ENCODE measurements at places on chromosomes 12 and 14.
A peak's percentile ranks its signal among the peaks of the same experiment; 100 is the strongest.

DNA sequence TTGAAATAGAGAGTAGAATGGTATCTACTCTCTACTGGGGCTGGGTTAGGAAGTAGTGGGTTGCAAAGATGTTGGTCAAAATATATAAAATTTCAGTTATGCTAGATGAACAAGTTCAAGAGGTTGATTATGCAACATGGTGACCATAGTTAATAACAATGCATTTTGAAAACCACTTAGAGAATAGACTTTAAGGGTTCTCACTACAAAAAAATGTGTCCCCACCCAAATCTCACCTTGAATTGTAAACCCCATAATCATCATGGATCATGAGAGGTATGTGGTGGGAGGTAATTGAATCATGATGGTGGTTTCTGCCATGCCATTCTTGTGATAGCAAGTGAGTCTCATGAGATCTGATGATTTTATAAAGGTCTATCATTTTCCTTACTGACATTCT lies 94.0 kb downstream of the C12orf50 start:
- no peak for DNase-seq

DNA sequence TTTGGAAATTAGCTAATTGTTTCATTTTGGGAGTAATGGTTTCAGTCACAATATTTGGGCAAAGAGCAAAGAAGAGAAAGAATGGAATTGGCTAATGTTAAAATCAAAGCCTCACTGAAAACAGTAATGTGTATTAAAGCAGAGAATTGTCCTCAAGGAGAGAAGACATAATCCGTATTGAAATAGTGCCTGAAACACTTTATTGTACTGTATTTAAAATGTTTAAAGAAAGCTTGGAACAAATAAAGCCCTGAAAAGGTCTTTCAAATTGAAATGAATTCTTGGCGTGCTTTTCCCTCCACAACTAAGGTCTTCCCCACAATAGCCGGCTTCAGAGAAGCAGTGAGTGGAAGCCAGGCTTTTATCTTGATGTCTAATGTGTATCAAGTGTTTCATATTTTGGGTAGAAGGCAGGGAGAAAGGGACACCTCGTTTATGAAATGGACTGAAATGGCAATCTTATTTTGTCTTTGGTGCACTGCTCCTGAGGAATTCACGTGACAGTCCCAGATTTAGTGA lies 212.9 kb upstream of the CRY1 start:
- no peak for DNase-seq

- no peak for DNase-seq
These were observed 16.0 kb downstream of the FOS start for GRCh38 chr14:75294649-75295033.

DNA sequence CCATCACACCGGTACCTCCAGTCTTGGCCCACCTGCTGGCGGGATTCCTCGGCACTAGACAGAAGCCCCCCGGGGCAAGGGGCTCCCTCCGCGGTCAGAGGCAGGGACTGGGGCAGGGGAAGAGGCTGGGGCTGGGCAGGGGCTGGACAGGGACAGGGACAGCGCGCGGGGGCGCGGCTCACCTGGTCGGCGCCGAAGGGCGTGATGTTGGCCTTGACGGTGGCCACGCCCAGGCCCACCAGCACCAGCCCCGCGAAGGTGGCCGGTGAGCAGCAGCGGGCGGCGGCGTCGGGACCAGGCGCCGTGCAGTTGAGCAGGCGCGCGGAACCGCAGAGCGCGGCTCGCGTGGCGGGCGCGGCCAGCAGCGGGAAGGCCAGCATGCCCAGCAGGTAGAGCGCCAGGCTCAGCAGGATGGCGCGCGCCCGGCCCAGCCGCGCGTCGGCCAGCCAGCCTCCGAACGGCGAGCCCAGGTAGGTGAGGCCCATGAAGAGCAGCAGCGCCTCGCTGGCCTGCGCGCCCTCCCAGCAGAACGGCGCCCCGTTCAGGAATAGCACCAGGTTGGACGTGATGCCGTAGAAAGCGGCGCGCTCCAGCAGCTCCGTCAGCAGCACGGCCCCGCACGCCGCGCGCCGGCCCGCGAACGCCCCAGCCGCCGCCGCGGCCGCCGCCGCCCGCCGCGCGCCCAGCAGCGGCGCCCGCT lies 392 bp downstream of the SLC15A4 start:
- peak; percentile 64 for DNase-seq

DNA sequence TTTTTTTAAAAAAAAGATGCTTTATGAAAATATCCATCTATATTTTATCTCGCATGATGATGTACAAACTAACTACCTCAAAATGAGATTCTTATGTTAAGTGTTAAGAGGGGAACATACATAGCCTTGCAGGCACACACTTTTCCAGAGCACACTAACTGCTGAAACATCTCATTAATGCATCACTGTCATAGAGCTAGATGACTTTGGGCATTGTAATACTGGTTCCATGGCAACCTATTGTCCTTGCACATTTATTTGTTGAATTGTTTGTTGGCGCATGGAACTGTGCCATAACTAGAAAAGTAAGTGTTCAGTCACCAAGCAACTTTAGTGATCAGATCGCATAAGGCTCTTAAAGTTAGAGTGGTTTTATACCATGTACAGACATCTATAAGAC lies 348.3 kb downstream of the GALC start:
- no peak for DNase-seq

DNA sequence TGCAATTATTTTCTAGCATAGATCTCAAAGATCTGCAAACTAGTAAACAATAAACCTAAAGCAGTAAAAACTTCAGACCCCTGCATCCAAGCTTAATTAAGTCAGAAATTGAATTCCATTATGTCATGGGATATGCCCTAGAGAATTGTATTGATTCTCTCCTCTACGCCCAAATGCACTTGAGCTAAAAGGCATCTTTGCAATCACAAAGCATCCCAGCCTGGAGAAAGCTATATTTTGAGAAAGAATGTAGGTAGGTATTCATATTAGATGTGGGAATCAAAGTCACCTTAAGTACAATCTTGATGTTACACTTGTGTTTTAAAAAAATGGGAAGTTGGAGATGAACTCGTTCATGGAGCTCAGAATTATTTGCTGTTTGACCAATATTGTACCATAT lies 386.7 kb downstream of the ADAMTS20 start:
- no peak for DNase-seq

DNA sequence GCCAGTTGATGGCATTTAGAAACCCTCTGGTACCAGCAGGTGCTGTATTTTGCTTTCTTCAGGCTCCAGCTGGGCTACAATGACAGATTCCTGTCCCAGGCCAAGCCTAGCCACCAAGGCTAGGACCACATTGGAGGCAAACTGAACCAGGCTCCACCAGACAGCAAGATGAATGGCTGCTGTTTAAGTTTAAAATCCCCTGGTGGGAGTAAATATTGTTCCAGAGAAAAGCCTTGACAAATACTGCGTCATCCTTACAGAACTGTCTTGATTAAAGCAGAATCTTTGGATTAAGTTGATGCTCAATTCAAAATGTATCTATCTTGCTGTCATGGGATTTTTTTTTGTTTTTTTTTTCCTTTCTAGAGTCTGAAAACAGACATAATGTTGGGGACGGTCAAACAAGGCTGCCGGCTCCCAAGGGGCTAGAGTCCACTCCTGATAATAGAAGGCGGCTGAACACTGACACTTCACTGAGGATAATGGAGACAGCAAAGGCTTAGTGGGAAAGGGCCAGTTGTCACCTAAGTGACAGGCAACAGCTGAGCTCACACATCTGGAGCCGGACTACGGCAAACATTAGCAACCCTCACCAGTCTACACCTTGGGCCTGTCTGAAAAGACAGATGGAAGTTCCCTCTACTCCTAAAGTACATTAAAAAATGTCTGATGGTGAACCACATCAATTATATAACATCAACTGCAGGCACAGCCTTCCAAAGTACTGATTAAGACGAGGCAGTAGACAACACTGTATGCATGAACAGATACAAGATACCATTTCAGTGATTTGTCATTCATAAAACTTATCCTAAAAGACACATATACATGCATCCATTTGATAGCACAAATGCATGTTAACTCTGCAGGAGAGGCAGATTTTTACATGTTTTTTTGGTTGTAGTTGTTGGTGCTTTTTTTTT lies 1.7 kb downstream of the PRICKLE1 start:
- DNase-seq: no peak
